ENCODE measurements at places on chromosomes 7 and 10.

DNA sequence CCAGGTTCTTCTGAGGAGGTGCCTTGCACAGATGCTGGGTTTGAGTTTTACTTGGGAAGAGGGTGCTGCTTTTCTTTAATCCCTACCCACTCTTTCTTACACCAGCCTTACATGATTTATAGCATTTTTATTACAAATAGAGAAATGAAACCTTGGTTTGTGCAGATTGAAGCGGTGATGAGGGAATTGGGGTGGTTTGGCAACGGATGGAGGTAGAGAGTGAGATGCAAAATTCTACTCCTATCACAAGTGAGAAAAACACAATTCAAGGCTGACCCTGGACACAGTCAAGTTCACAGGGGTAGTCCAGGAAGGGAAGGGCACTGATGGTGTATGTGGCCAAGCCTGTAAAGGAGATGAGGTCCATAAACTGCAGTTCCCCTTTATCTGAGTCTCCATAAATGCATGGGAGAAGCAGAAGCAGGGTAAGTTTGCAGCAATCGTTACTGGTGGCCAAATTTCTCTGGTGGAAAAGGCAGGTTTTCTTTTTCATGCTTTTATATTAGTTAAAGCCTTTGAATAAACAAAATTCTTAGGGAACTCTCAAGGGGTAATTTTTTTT lies 214.3 kb downstream of the JAZF1 start:
- no peak for DNase-seq

GRCh38 chr7:2589341-2589740 lies 30.6 kb downstream of the IQCE start:
- no peak for DNase-seq

GRCh38 chr10:34869135-34869836 lies 54.2 kb upstream of the PARD3 start:
- DNase-seq: no peak

DNA sequence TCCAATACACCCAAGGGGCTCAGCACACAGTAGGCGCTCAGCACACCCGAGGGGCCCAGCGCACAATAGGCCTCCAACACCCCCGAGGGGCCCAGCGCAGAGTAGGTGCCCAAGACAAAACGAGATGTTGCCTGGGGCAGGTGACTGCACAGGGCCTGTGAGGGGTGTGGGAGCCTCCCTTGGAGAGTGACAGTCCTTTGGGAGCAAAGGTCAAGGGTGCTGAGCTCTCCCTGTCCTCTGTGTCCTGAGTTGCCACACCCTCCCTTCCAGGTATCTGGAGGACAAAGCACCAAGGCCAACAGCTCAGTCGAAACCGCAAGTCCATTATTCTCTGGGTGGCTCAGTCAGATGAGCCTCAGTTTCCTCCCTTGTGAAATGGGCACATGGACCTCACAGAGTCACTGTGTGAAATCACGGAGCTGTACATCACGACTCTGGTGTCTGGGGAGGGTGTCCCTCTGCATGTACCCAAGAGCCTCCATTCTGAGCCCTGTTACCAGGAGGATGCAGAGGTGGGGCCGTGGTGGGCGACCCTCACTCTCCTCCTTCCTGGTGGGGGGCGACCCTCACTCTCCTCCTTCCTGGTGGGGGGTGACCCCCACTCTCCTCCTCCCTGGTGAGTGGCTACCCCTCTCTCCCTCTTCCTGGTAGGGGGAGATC lies 81.3 kb downstream of the FOXL3 start:
- no peak for DNase-seq

- no peak for DNase-seq
Observed at GRCh38 chr10:13311177-13311575, 11.3 kb upstream of the PHYH start.

DNA sequence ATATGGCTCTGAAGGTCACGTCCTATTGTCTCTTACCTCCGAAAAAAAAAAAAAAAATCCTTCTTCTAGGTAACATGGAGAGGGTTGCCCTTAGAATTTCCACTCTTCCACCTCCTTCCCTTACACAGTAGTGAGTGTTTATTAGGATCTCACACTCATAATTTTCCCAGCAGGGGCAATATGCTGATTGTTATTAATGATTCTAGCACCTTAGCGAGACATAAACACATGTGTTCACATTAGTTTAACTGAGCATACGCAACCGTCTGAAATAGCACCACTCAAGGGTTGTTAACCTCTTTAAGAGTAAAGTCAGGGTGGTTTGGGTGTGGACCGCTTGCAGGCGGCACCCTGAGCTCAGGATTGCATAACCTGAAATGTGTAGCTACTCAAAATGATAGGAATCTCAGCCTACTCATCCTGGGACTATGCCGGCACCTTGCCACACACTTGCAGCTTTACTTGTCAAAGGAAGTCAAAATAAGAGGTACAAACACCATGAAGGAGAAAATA lies 52.2 kb downstream of the CPEB3 start:
- no peak for DNase-seq

- DNase-seq: no peak
Observed at GRCh38 chr7:146565872-146566271, 449.3 kb downstream of the CNTNAP2 start.

DNA sequence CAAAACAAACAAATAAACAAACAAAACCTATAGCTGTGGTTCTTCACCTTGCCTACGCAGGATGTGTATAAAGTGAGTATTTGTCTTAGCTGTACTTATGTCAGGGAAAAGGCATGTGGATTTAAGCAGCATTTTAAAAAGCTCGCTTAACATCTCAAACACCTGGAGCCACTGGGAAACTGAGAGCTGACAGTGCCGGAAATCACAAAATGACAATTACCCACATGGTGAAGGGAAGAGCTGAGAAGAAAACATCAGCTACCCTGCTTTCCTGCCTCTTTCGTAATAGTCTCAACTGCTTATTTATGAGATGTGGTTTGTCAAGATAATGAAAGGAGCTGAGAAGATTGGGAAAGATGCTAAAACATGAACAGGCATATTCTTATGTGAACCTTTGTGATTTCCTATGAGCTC lies 31.1 kb upstream of the MSMB start:
- no peak for DNase-seq

DNA sequence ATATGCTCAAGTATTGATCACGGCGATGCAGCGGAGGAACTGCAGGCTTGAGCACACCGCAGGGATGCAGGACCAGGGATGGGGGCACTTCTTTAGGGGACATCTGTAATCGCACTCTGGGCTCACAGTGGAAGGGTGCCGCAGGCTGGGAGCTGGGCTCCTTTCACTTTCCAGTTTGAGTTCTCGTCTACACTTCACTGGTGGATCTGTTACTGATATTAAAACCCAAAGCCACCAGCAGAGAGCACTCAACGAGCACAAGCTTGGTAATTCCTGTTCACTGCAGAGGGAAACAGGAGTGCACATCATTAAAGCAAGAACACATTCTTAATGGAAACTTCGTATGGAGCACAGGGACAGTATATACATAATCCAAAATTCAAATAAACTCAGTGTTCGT lies 91.3 kb downstream of the PARD3 start:
- DNase-seq: no peak

DNA sequence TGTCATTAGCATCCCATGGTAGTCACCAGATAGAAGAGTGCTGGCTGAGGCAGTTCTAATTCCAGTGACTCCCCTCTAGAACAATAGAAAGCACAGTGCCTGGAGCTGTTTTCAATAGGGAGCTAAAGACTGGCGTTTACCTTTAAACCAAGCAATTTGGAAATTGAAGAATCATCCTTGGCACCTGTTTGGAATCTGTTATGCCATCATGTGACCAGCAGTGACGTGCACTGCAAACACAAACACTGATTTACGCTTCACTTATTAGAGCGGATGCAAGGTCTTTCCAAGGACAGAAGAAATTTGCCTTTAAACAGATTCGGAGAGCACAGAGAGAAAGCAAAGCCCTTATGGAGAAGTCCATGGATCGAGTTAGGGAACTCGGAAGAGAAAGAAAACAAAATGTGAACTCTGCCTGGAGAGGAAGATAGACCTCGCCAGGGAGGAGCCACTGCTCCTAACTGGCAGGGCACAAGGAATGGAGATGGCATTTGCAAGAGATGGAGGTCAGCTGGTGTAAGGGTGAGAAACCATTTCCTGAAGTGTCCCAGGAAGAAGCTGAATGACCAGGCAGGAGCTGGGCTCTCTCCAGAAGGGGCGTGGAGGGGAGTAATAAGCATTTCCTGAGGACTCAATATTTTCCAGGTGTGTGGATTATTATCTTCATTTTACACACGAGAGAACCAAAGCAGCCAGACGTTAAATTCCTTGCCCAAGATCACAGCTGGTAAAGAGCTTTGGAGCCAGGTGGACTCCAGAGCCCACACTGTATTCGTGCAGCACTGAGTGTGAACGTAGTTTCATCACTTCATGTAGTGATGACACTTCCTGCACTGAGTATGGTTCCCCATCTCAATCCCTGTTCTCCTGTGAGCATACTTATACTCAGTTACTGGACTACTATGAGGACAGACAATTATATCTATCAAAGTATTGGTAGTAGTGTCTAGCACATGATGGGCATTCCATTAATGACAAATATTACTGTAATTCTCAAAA lies 97.7 kb downstream of the CUBN start:
- DNase-seq: no peak

GRCh38 chr10:6220418-6221191 lies 17.9 kb downstream of the PFKFB3 start:
- no peak for DNase-seq

DNA sequence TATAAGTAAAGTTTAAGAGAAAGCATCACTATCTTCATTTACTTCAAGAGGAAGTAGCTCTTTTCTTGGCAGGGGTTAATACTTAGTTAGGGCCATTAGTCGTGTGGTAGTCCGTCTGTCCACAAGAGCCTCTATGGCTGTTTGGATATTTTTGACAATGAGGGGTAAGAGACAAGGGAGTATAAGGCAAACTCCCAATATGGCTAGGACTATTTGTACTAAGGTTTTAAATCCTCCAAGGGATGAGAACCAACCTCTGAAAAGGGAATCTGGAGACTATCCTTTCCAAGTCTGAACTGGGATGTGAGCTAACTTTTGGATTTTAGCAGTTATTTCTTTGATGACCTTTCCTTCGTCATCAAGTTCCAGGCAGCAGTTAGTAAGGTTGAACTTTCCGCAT lies at the start of gene ZNF117:
Gene ZNF117, minus strand, starts transcription at position 101 of the 400 bp plus-strand sequence.
- DNase-seq: no peak

- DNase-seq: no peak
Observed at GRCh38 chr10:88892222-88892967, 12.3 kb downstream of the STAMBPL1 start.

DNA sequence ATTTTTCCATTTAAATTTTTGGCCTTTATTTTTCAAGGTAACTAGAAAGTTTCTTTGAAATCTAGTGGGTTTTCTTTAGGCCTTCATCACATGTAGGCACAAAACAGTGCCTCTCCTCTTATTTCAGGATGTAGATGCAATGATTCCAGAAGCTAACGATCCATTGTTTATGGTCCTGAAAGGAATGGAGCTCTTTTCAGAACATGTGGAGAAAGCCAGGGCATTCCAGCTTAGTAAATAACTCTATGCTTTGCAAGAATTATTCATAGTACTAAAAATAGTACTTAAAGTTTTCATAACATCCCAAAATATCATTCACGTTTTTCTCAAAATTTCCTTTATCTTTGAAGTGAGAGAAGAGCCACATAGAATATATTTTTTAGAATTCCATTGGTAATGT lies 91.3 kb downstream of the DYNC1I1 start:
- no peak for DNase-seq

DNA sequence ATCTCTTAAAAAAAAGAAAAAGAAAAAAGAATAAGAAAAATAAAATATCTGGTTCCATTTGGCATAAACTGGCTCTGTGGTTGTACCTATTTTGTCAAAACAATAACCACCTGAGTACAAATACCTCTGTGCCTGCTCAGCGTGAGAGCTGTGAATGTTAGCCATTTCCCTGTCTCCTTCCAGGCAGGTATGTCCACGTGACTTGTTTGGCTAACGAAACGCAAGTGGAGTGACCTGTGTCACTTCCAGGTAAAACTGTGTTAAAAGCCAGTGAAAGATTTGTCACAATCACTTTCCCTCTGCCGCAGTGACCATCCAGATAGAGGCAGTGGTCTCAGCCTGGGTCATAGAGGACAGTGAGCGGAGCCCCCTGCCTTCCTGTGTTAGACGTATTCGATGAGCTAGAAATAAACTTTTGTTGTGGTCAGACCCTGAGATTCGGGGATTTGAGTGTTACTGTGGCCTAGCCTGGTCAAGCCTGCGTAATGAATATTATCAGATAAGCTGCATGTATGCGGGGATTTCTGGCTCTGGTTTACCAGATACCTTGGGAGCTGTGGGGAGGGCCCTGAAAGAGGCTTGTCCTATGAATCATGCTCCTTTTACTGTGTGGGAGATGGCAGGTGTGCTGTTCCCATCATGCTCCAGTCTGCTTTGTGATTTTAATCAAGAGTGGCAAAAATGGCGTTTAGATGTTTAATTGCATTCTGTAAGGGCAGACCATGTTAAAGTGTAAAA lies 3.8 kb downstream of the PTER start:
- DNase-seq: no peak
